ENCODE measurements at places on chromosomes 3 and 15. TPM values are rescaled to one million over a fixed set of nuclear protein-coding genes. Genes with fewer than 3 reads are reported as not detected.

GOLGA6L7 gene
- total RNA-seq = not detected

NR1I2 gene
- total RNA-seq = not detected

GPR27 gene
- 4.7 TPM for total RNA-seq

XCR1 gene
- total RNA-seq = not detected

KNG1 gene
- total RNA-seq = not detected

PLSCR5 gene
- total RNA-seq = not detected

CISH gene
- 6.0 TPM for total RNA-seq

- H3K4me3 ChIP-seq = no peak overlapping the region
- H3K27ac ChIP-seq = no peak overlapping the region
- H3K36me3 ChIP-seq = no peaks in the 10 kb centered on the region
Measured at GRCh38 chr3:27022096-27022761, 347.0 kb downstream of the NEK10 start.

DNA sequence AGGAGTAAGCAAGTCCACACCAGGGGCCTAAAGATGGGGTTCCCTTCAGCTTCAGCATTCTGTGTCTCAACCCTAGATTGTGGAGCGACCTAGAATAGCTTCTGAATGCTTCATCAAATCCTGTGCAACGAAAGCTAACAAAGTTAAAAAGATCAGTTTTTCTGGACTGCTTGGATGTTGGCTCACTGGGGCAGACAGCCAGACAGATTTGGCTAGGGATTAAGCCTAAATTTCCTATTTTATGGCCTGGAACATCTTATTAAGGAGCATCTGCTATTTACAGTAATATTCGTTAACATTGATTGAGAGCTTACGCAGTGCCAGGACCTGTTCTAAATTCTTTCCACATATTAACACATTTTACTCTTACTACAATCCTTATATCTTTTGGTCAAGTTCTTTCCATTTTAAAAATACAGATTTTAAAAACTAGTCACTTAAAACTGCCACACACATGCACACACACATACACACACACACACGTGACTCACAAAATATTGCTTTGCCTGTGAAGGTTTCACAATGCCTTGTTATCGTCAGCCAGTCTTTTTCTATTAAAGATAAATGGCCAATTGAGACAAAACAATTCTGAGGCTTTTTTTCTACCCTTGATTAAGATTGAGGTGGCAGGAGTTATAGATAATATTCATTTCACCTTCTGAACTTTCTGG lies 173.3 kb upstream of the SNTN start:
- no peak overlapping the region for H3K27ac ChIP-seq
- DNase-seq = no peak
- no peaks in the 10 kb centered on the region for H3K27me3 ChIP-seq
- H3K4me1 ChIP-seq = no peaks in the 10 kb centered on the region

GRCh38 chr3:147654827-147655226 lies 245.7 kb downstream of the ZIC1 start:
- no peak for DNase-seq
- H3K36me3 ChIP-seq = no peaks in the 10 kb centered on the region
- no peak overlapping the region for H3K27ac ChIP-seq

DNA sequence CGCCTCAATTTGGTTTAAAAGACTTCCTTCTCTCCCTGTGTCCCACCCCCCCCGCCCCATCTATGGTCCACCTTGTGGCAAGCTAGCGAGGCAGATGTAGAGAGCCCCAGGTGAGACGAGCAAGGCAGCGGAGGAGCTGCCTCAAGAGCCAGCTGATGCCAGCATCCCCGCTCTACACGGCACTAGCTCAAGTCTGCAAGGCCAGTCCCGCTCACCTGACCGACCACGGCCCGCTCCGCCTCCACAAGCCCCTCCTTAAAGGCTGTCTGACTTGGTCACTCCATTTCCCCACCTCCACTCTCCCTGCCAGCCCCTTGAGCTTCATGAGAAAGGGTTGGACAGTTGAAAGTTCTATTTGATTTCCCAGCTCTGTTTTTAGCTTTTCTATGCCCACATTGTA lies 56.2 kb upstream of the IGF1R start:
- no peak for DNase-seq
- no peak overlapping the region for H3K4me3 ChIP-seq
- peaks cover 3% of the 10 kb centered on the region for H3K27me3 ChIP-seq
- H3K36me3 ChIP-seq = no peaks in the 10 kb centered on the region
- no peak overlapping the region for H3K27ac ChIP-seq
- H3K4me1 ChIP-seq = no peaks in the 10 kb centered on the region

DNA sequence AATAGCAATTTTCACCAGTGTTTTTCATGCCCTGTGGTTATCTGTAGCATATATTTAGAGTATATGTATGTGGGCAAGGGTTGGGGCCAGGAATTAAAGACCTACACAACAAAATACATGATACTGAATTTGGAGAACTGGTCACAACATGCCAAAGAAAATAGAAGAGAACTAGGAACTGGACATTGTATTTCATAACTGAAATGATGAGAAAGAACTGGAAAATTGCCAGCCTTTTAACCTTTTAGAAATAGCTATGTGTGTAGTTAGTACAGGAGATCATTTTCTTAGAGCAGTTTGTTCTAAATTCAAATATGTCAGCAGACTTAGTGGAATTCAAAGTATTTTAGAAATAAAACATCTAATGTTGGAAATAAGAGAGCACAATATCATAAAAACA lies 227.1 kb upstream of the CGNL1 start:
- peaks cover 16% of the 10 kb centered on the region for H3K4me1 ChIP-seq
- no peaks in the 10 kb centered on the region for H3K36me3 ChIP-seq
- peaks cover 3% of the 10 kb centered on the region for H3K27me3 ChIP-seq
- H3K27ac ChIP-seq = no peak overlapping the region

Measured in glutamatergic neuron (in vitro differentiated cells).